ENCODE measurements at places on chromosomes 7 and 10.

- DNase-seq: peak; percentile 3
Measured at GRCh38 chr7:1664711-1665548, 5.1 kb upstream of the ELFN1 start.

DNA sequence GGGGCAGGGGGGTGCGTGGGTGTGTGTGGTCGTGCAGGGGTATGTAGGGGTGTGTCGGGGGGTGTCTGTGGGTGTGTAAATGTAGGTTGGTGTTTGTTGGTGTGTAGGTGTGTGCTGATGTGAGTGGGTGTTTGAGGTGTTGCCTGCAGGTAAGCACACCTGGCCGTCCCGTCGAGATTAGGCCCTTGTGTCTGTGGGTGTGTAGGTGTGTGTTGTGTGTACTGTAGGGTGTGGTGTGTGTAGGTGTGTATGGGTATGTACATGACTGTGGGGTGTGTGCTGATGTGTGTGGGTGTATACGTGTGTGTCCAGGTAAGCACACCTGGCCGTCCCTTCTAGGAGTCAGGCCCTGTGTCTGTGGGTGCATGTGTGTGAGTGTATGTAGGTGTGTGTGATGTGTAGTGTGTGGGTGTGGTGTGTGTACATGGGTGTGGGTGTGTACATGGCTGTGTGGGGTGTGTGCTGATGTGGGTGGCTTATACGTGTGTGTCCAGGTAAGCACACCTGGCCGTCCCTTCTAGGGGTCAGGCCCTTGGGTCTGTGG is 15.8 kb downstream of the FAM20C start:
- no peak for DNase-seq

DNA sequence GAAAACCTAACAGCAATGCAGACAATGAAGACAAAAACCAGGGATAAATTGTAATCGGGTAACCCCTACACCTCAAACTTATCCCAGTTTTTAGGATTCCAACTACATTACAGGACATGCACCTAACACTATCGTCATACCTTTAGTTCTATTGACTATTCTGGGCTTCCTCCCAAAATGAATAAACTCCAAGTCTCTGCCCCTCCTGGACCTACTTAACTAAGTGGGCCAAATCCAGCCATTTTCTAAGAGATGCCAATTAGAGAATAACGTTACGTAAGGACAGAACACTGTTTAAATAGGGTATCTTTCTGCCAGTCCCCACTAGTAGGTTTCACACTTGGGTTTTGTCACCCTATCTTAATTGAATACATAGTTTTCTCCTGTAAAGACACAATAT is 253.1 kb upstream of the MKLN1 start:
- DNase-seq: no peak

- no peak for DNase-seq
Measured at GRCh38 chr7:77778535-77778934, 19.7 kb downstream of the TMEM60 start.

GRCh38 chr10:104434601-104435000 is 81.0 kb downstream of the CFAP58 start:
- no peak for DNase-seq

GRCh38 chr10:119357412-119358151 is 150.2 kb downstream of the GRK5 start:
- no peak for DNase-seq

DNA sequence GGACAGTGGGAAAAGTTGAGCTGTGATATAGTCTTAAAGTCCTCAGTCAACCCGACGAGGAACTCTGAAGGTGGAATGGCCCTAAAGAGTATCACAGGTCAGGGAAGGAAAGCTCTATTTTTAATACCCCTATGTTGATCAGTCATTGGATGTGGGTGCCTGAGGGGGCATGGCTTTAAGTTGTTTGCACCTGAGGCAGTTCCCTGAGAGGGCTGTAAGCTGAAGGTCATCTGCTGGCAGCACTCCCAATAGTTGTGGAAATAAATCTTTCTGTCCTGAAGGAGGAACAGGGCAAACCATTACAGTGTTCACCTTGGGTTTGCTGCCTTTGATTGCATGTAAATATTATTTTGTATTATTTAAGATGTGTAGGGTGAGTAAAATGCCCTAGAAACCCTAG is 17.8 kb upstream of the C1GALT1 start:
- no peak for DNase-seq

- DNase-seq: no peak
Measured at GRCh38 chr7:46369933-46370654, 449.0 kb upstream of the IGFBP3 start.

DNA sequence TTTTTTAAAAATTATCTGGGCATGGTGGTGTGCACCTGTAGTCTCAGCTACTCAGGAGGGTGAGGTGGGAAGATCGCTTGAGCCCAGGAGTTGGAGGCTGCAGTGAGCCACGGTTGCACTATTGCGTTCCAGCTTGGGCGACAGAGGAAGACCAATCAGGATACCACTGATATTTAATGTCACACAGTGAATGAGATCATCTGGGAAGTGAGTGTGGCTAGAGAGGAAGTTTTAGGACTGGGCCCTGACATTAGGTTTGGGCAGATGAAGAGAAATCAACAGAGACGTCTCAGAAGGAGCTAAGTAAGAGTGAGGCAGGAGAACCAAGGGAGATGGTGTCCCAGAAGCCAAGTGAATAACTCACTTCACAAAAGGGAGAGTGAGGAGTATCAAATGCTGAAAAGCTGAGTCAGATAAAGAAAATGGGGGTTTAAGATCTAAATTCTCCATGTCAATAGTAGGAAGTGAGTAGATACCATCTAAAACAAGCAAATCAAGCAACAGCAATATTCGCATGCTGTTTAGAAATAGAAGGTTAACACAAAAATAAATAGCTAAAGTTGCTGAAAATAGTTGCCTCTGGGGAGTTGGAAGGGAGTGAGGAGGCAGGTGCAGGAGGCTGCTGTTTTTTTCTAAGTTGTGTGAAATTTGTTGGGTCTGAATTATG is 11.5 kb downstream of the PILRA start:
- DNase-seq: no peak

Data from non-pigmented ciliary epithelial cell (primary cell).